Ascending aorta (tissue), 2 donors: ENCODE measurements at places on chromosomes 2 and 18. TPM values are rescaled to one million over a fixed set of nuclear protein-coding genes. Genes with fewer than 3 reads are reported as not detected.

GRCh38 chr2:30277582-30277981, 46.2 kb downstream of the LBH start:
- no peaks in the 10 kb centered on the region for H3K27me3 ChIP-seq
- H3K4me3 ChIP-seq: no peak overlapping the region
- no peak overlapping the region for H3K27ac ChIP-seq
- DNase-seq: no peak
- H3K36me3 ChIP-seq: no peaks in the 10 kb centered on the region

DNA sequence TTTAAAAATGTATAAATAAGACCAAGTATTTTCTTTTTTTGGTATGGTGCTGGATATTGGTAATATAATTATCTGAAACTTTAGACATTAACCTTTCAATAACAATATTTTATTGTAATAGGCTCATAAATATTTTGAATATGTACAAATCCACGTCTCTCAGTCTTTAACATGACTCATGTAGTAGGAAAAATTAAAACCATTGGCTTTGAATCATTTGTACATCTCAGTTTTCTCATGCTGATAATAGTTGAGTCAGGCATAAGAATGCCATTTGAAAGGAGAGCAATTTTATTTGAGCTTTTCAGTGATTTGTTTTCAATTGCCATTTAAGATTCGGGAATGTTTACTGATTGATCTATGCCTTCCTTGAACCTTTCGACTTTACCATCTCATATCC, 364.8 kb downstream of the TGIF1 start:
- H3K4me3 ChIP-seq: no peak overlapping the region
- DNase-seq: no peak
- no peaks in the 10 kb centered on the region for H3K36me3 ChIP-seq
- no peaks in the 10 kb centered on the region for H3K27me3 ChIP-seq
- no peaks in the 10 kb centered on the region for H3K4me1 ChIP-seq

DNA sequence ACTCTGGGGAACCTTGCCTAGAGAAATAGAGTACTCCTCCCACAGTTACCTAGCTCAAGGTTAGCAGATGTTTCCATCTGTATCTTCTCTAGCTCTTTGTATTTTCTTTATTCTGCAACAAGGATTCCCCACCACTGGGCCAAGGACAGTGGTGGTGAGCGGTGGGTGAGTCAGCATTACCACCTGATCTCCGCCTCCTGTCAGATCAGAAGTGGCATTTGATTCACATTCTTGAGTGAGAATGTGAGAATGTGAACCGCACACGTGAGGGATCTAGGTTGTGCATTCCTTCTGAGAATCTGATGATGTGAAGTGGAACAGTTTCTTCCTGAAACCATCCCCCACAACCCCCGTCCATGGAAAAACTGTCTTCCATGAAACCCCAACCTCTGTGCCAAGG, 9.0 kb downstream of the EPB41L3 start:
- no peak overlapping the region for H3K4me3 ChIP-seq
- H3K27ac ChIP-seq: no peak overlapping the region
- H3K4me1 ChIP-seq: no peaks in the 10 kb centered on the region
- no peaks in the 10 kb centered on the region for H3K27me3 ChIP-seq
- H3K36me3 ChIP-seq: no peaks in the 10 kb centered on the region

DNA sequence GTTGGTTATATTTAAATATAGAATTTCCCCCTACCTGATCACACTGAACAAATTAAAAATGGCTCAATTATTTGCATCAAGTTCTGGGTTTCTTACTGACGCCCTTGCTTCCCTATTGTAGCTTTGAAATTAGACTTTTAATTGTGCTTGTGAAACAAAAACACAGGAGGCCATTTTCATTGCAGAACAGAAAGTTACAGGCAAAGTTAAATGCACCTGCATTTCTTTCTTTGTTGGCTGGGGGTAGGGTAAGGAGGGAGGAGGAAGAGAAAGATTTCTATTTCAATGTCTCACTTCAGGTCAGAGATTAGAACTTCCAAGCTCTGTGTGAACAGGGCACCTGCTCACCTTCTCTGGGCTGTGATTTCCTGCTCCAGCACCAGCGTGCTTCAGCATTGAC, 199.6 kb downstream of the BCL11A start:
- no peak overlapping the region for H3K4me3 ChIP-seq
- H3K4me1 ChIP-seq: no peaks in the 10 kb centered on the region
- no peaks in the 10 kb centered on the region for H3K27me3 ChIP-seq

DNA sequence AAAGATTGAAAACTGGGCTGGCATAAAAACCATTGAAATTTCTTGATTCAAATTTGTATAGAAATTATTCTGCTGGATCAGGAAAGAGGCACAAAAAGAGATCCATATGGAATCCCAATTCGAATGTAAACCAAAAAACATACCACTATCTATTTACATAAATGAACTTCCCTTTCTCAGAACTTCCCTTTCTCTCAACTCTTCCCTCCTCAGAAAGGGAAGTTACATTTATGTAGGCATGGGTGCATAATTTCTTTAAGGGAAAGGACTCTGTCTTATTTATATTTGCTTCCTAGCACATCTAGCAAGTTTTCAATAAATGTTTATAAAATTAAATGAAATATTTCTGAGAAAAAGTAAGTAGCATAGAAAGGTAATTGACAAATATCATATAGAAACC, 398.1 kb upstream of the ATP5MC3 start:
- H3K36me3 ChIP-seq: no peaks in the 10 kb centered on the region
- H3K4me1 ChIP-seq: no peaks in the 10 kb centered on the region
- no peak overlapping the region for H3K27ac ChIP-seq
- H3K27me3 ChIP-seq: no peaks in the 10 kb centered on the region

GRCh38 chr18:58161659-58162058, 117.6 kb downstream of the NEDD4L start:
- no peaks in the 10 kb centered on the region for H3K4me1 ChIP-seq
- no peaks in the 10 kb centered on the region for H3K27me3 ChIP-seq
- no peak overlapping the region for H3K4me3 ChIP-seq
- H3K27ac ChIP-seq: no peak overlapping the region
- no peaks in the 10 kb centered on the region for H3K36me3 ChIP-seq
- DNase-seq: no peak

GRCh38 chr18:43004421-43004820, 111.1 kb downstream of the RIT2 start:
- DNase-seq: no peak
- no peaks in the 10 kb centered on the region for H3K36me3 ChIP-seq
- H3K4me1 ChIP-seq: no peaks in the 10 kb centered on the region
- no peak overlapping the region for H3K27ac ChIP-seq
- no peaks in the 10 kb centered on the region for H3K27me3 ChIP-seq
- no peak overlapping the region for H3K4me3 ChIP-seq

GRCh38 chr2:72497763-72498162, 328.1 kb downstream of the EXOC6B start:
- no peaks in the 10 kb centered on the region for H3K4me1 ChIP-seq
- DNase-seq: no peak
- H3K27ac ChIP-seq: no peak overlapping the region
- peaks cover 19% of the 10 kb centered on the region for H3K36me3 ChIP-seq
- no peak overlapping the region for H3K4me3 ChIP-seq
- H3K27me3 ChIP-seq: no peaks in the 10 kb centered on the region

GRCh38 chr18:47050468-47050867, 15.0 kb upstream of the ELOA2 start:
- no peak overlapping the region for H3K27ac ChIP-seq
- no peak for DNase-seq
- H3K36me3 ChIP-seq: no peaks in the 10 kb centered on the region
- no peak overlapping the region for H3K4me3 ChIP-seq
- no peaks in the 10 kb centered on the region for H3K27me3 ChIP-seq
- no peaks in the 10 kb centered on the region for H3K4me1 ChIP-seq

DNA sequence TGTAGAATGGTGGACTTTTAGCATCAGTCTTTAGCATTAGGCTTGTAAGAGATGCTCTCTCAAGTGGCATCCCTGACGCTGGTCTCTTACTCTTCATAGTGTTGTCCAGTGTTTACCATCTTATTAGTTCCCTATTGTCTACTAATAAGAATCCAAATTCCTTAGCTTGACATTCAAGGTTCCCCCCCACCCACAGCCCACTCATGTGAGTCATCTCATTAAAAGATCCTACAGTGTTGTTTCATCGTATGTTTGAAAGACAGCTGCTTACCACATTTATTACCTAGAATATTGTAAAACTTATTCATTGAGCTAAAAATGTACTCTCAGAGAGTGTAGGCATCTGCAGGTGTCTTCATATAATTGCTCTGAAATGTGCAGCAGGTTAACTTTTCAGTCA, 28.5 kb downstream of the EIF5B start:
- no peak overlapping the region for H3K4me3 ChIP-seq
- H3K27me3 ChIP-seq: no peaks in the 10 kb centered on the region
- H3K36me3 ChIP-seq: peaks cover 45% of the 10 kb centered on the region
- no peaks in the 10 kb centered on the region for H3K4me1 ChIP-seq
- DNase-seq: no peak

GRCh38 chr18:75108579-75109318, 100.2 kb downstream of the PTGR3 start:
- H3K36me3 ChIP-seq: no peaks in the 10 kb centered on the region
- DNase-seq: no peak
- H3K4me3 ChIP-seq: no peak overlapping the region
- no peaks in the 10 kb centered on the region for H3K27me3 ChIP-seq

Gene SERPINB12
- 0.32 TPM for total RNA-seq

Gene ANKRD30BL
- not detected for total RNA-seq

Gene PLEKHH2
- total RNA-seq: 15.0 TPM
